OCI-M1 (cell line): ENCODE measurements at places on chromosomes 7 and 10.

DNA sequence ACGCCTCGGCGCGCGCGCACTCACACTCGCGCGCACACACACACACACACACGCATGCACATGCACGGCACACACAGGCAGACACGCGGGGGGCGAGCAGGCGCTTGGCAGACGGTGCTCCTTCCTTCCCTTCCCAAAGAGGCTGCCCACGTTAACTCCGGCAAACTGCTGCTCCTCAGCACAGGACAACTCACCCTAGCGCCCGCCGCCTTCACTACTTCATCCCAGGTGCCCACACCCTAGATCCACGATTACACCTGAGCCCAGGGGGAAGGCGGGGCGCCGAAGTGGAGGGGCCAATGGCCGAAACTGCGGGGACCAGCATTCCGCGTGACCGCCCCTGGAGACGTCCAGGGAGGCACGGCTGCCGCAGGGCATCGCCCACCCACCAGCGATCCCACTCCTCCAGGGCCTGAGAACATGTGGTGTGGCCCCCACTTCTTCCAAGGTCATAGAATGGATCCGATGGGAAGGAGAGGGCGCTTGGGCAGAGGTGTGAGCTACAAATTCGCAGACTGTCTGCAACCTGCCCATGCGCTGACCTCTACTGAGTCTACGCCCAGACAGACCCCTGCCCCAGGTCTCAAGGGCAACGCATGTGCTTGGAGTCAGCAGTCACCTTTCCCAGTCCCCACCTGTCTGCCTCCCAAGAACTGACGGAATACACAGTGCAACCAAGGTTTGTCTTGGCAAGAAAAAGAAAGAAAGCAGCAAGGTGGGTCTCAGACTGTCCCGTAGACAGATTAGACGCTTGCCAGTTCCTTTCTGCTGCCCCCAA is 74.6 kb downstream of the CALN1 start:
- no peak for DNase-seq

DNA sequence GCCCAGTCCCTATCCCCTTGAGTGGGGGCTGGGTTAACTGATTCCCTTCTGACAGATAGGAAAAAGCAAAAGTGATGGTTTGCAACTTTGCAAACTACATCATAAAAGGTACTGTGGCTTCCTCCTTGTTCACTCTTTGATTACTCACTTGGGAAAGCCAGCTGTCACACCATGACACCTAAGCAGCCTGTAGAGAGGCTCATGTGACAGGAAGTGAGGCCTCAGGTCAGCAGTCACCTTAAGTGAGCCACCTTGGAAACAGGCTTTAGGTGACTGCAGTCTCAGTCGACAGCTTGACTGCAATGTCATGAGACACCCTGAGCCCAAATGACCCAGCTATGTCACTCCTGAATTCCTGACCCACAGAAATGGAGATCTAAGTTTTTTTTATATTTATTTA is 4.3 kb upstream of the CHCHD2 start:
- DNase-seq = no peak

DNA sequence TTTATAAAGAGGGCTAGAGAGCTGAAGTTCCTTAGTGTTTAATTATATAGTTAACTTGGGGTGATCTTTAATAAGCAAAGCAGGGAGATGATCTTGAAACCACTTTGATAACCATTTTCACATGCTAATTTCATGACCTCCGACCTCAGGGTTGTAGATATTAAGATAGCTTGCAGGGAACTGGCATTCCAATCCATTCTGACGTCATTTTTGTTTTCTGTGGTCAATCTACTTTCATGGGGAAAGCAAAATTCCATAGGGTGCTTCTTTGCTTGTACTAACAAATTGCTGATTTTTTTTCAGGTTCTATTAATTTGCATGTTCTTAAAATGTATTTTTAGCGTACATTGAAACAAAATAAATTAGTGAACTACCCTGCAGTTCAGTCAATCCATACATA is 139.3 kb downstream of the CDCA7L start:
- no peak for DNase-seq

- DNase-seq = peak; percentile 81
These were observed 195.4 kb downstream of the MAD1L1 start for GRCh38 chr7:2037301-2037807.

GRCh38 chr7:147376192-147376591 is 1214.4 kb upstream of the C7orf33 start:
- peak; percentile 92 for DNase-seq

GRCh38 chr7:1345796-1346755 is 113.2 kb downstream of the MICALL2 start:
- DNase-seq = no peak

GRCh38 chr7:32658467-32658869 is 163.2 kb downstream of the AVL9 start:
- no peak for DNase-seq

GRCh38 chr7:94660006-94660405 is 4.1 kb upstream of the SGCE start:
- DNase-seq = no peak

GRCh38 chr7:7967886-7968543 is 581 bp upstream of the GLCCI1 start:
- DNase-seq = peak; percentile 58

DNA sequence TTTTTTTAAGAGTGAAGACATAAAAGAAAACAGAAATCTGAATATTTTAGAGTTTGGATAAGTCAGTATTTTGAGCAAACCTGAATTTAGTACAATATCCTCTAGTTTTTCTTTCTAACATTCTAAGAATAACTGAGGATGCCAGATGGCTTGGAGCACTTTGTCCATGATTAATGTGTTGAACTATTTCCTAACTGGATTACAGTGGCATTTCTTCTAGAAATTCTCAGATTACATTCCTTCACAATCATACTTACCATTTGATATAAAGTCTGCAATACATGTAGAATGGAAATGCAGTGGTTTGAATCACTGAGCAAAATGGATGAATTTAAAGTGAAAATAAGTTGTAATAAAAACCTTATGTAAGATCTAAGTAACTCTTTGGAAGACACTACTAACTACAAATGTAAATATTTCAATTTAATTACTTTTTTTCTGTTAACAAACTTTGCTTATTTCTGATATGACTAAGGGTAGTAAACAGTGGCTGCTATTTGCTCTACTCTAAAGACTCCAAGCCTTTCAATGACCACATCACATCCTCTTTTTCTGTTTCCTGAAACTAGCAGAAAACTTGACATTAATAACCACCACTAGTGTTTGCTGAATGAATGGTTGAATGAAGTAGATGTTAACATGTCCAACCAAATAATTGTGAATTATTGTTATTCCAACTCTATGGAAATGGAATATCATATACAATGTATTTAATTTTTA is 102.8 kb downstream of the PRKG1 start:
- DNase-seq = no peak

DNA sequence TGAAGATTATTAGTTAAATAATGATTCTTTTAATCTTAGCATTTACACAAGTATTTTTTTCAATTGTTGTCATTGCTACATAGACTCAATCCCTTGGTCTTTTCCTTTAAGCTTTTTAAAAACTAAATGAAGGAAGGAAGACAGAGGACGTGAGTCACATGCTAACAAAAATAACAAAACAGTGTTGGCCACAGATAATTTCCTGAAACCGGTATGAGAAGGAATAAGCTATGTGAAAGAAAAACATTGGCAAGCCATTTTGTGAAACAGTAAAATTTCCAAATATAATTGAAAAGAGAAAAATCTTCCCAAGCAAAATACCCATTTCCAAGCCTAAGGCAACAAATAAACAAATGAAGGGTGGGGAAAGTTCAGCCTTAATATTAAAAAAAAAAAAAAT is 223.0 kb downstream of the AHR start:
- DNase-seq = no peak

- no peak for DNase-seq
These were observed 73.6 kb upstream of the PDZD8 start for GRCh38 chr10:117448802-117449201.

DNA sequence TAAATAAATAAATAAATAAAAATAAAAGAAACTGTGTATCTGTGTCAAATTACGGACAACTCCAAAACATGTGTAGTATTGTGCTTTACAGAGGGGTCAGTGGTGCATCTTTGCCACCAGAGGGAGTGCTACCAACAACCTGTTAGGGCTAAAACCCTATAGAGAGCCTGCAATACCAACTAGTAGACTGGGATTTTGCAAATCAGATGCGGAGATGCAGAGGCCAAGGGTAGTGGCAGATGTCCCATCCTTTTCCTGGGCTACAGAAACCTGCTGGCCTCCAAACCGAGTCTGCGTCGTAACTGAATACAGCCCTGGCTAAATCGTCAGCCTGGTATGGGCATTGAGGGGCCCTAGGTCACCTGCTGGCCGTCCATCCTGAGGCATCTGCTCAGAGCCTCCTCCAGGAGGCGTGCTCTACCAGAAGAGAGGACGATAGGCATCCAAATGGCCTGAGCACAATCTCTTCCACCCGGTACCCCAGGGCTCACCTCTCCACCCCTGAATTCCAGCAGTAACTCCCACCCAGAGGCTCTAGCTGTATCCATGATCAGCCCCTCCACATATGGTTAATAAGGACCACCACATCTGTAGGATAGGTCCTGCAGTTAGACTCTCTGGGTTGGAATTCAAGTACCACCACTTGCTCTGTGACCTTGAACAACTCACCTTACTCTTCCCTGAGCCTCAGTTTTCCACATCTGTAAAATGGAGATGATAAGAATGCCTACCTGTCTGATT is 6.2 kb upstream of the RRP12 start:
- DNase-seq = peak; percentile 95

DNA sequence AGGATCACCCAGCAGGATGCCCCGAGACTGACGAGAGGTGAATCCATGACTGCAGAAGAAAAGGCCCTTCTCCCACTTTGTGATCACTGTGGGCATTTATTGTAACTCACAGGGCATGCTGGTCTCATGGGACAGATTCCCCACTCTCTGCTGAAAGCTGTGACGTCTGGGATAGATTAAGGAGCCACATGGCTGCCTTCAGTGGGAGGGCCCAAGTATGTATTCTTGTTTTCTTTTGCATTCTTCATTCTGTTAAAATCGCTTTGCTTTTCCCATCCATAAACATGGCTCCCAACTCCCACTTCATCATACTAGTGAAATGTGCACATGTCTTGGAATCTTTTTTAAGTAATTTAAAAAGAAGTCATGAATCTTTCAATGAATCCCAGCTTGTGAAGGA is 67.2 kb downstream of the FAM107B start:
- DNase-seq = no peak

- DNase-seq = peak; percentile 39
These were observed 7.8 kb upstream of the ZNF33B start for GRCh38 chr10:42646214-42646613.

- peak; percentile 96 for DNase-seq
These were observed 5.9 kb upstream of the ITGA8 start for GRCh38 chr10:15725603-15726002.

DNA sequence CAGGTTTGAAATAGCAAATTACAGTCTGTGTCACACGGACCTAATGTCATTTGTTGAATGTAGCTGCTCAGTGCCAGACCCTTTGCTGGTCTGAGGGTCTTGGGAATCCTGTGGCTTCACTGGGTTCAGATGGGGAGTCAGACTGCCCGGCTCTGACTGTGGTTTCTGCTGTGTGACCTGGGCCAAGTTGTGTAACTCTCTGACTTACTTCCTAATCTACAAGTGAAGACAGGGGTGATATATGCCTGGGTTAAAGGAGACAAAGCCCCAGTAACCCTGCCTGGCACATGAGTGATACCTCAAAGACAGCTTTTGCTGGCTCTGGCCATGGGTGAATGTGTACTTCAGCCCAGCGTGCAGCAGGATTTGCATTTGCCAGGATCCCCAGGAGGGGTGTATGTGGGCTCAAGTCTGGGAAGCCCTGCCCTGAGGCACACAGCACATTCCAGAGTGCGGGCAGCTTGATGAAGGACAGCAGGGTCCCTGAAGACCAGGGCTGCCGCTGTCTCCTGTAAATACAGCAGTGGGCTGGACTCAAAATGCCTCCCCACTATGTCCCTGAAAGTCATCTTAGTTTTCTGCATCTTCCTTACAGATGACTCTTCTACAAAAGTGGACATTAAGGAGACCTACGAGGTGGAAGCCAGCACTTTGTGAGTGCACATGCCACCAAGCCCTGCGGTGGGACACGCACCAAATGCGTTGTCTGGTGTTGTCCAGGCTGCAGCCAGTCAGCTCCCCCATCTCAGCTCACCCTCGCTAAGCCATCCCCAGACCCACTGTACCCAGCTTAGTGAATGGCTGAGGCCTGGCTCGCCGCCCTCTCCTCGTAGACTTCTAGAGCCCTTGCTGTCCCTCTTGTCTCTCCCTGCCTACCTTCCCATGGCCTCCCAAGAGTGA is 16.4 kb downstream of the NACAD start:
- DNase-seq = no peak

DNA sequence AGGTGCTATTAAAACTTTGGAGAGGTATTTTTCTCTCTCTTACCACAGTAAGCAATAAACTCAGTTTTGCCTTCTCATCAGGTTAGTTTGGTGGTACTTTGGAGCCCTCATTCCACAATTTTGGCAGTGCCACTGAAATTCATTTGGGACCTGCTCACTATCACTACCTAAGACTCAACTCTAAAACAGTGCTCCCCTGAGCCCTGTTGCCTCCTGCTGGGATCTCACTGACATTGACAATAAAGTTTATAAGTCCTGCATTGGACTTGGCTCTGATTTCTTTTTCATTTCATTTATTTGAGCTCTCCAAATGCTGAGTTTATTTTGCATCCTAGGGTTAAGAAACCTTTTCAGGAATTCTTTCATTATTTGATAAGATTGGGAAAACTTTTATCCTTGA is 130.8 kb upstream of the HPS1 start:
- DNase-seq = no peak

GRCh38 chr10:55001422-55001821 is 200.4 kb upstream of the PCDH15 start:
- no peak for DNase-seq

- no peak for DNase-seq
These were observed 363.7 kb downstream of the HTR7 start for GRCh38 chr10:90494183-90494582.

GRCh38 chr7:151710121-151710640 is 166.7 kb downstream of the PRKAG2 start:
- no peak for DNase-seq

GRCh38 chr10:30481603-30482002 is 47.6 kb downstream of the MAP3K8 start:
- no peak for DNase-seq

DNA sequence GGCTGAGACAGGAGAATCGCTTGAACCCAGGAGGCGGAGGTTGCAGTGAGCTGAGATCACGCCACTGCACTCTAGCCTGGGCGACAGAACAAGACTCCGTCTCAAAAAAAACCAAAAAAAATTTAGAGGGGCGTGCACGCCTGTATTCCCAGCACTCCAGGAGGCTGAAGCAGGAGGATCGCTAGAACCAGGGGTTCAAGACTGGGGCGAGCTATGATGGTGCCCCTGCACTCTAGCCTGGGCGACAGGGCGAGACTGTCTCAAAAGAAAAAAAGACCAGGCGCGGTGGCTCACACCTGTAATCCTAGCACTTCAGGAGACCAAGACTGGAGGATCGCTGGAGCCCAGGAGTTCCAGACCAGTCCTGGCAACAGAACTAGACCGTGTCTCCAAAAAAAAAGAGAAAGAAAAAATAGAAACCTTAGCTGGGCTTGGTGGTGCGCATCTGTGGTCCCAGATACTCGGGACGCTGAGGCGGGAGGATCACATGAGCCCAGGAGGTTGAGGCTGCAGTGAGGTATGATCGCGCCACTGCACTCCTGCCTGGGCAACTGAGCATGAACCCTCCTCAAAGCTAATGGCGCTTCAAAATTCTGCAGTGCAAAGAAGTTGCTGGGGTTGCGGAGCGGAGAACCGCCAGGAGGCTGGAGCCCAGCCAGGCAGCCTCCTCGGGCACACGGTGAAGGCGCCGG is 382 bp upstream of the MBLAC1 start:
- no peak for DNase-seq
